ENCODE measurements at places on chromosomes 12 and 14.

DNA sequence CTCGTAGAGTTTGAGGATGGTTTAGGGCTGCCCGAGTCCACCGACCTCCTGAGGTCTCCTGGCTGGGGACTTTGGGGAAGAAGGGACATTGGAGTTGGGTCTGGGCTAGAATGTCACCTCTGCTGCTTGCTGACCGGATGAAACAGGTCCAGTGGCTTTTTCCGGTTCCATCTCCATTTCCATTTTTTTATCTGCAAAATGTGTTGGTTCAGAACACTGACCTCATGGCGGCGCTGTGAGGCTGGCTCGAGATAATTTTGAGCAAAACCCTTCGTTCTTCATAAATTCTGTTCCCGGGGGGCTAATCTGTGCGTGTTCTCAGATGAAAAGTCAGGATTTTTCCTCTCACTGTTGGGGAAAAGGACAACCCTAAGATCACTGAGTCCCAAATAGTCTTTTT lies 11.7 kb upstream of the MYL2 start:
- no peak for DNase-seq

GRCh38 chr12:65634626-65635331 lies 189.5 kb upstream of the HMGA2 start:
- DNase-seq, result no peak

DNA sequence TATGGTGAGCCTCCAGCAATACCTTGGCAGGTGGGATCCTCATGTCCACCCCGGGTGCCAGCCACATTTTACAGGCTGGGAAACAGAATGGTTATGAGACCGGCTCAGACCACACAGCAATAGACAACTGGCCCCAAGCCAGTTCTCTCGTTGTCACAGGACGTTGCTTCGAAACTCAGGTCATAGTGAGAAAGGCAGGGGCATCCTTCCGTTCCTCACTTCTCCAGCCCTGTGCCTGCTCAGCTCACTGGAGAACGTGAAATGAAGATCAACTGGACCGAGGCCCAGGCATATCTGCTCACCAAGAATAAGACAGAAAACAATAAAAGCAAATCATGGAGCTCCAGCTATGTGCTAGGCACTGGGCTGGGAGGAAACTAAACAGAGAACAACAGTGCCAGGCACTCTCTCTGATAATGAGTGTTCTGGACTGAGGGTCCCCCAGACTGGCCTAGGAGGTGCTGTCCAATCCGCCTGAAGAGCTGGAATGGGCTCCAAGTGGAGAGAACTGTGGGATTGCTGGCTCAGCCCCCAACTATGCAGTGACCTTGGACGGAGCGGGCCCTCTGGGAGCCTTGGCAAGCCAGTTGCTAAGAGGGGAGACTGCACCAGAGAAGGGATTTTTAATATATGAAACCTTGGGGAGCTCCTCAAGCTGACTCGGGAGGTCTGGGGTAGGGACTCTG lies 18.8 kb upstream of the FAIM2 start:
- DNase-seq, result no peak

GRCh38 chr14:106013879-106014376 lies 487.5 kb downstream of the TMEM121 start:
- DNase-seq, result peak; percentile 42

DNA sequence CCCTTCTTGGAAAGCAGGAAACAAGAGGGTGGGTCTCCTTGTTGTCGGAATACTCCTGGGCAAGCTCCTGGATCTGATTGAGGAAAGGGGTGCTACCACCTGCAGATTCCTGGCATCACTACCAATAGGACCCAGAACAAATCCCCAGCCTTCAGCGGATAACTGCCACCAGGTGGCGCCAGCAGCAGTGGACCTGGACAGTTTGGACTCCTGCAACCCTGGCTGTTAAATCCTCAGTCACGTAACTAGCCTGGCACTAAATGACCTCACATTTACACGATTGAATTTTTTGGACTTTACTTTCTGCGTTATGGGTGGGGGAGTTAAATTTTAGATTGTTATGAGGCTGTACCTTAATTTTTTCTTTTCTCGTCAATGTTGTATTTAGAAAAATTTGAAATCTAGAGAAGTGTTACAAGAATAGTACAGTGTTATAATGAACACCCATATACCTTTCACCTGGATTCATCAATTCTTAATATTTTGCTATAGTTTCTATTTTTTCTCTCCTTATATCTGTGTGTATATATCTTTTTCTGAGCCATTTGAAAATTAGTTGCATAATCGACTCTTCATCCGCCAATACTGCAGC lies 95.6 kb downstream of the GAS2L3 start:
- peak; percentile 37 for DNase-seq

DNA sequence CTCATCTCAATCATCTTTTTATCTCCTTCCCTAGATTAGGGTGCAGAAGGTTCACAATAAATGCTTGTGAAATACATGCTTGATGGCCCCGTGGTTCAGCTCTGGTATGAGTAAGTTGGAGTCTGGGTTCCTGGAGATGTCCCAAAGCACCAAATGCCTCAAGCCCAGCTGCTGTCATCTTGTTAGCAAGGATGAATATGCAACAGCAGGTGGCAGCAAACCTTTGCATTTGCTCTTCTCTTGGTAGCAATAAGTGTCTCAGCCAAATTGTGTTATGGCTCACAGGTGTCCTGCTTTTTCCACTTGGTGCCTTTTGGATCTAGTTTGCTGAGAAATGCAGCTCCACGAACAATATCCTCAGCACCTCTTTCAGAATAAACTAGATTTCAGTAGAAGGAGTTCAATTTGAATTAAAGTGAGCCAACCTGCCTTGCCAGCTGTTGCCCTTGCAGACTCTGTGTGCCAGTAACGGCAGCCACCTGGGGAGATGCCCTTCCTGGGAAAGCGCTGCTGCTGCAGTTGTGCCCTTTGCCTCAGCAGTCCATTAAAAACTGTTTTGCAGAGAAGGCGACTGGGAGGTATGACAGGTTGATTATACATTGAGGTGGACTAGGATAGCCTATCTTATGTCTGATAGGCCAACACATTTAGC lies 417.3 kb downstream of the SNAPC1 start:
- peak; percentile 5 for DNase-seq

GRCh38 chr14:41859336-41859735 lies 252.7 kb downstream of the LRFN5 start:
- DNase-seq, result no peak

GRCh38 chr12:26557326-26557725 lies 275.7 kb downstream of the ITPR2 start:
- DNase-seq, result no peak

- no peak for DNase-seq
Observed at GRCh38 chr12:15014708-15015107, 41.9 kb downstream of the PDE6H start.

GRCh38 chr12:104828015-104828414 lies 130.1 kb downstream of the SLC41A2 start:
- DNase-seq, result no peak

DNA sequence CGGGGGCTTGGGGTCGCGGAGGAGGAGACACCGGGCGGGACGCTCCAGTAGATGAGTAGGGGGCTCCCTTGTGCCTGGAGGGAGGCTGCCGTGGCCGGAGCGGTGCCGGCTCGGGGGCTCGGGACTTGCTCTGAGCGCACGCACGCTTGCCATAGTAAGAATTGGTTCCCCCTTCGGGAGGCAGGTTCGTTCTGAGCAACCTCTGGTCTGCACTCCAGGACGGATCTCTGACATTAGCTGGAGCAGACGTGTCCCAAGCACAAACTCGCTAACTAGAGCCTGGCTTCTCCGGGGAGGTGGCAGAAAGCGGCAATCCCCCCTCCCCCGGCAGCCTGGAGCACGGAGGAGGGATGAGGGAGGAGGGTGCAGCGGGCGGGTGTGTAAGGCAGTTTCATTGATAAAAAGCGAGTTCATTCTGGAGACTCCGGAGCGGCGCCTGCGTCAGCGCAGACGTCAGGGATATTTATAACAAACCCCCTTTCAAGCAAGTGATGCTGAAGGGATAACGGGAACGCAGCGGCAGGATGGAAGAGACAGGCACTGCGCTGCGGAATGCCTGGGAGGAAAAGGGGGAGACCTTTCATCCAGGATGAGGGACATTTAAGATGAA lies 630 bp downstream of the FOS start:
- peak; percentile 73 for DNase-seq

DNA sequence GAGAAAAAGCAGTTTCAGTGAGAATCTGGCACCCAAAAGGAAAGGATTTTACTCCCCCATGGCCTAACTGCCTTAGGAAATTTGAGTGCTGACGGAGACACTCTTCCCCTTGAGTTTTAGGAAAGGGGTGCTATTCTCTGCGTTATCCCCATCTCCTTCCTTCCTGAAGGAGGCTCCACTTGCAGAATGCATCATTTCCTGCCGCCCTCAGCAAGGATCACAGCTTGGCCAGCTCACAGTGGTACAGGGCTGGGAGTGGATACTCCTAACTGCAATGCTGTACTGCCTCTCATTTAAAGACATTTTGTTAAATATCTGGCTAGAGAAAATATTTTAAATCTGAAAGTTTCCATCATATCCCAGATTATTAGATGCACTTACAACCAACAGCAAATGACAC lies 33.0 kb downstream of the RDH12 start:
- no peak for DNase-seq

DNA sequence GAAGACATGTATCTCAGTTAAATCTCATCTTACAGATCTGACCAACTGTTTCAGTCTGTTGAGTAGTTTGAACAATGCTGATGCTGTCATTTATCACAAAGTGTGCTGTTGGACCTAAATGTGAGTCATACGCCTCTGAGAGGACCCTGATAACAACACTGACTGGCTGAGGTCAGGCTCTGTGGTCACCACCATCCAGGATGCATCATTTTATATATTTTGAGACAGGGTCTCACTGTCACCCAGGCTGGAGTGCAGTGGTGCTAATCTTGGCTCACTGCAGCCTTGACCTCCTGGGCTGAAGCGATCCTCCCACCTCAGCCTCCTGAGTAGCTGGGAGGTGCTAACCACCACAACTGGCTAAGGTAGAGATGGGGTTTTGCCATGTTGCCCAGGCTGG lies 181.0 kb upstream of the RGS6 start:
- DNase-seq, result no peak

- DNase-seq, result no peak
Observed at GRCh38 chr12:79685068-79685467, 5.7 kb downstream of the PAWR start.

GRCh38 chr14:80930836-80931389 lies 10.6 kb downstream of the CEP128 start:
- peak; percentile 63 for DNase-seq

DNA sequence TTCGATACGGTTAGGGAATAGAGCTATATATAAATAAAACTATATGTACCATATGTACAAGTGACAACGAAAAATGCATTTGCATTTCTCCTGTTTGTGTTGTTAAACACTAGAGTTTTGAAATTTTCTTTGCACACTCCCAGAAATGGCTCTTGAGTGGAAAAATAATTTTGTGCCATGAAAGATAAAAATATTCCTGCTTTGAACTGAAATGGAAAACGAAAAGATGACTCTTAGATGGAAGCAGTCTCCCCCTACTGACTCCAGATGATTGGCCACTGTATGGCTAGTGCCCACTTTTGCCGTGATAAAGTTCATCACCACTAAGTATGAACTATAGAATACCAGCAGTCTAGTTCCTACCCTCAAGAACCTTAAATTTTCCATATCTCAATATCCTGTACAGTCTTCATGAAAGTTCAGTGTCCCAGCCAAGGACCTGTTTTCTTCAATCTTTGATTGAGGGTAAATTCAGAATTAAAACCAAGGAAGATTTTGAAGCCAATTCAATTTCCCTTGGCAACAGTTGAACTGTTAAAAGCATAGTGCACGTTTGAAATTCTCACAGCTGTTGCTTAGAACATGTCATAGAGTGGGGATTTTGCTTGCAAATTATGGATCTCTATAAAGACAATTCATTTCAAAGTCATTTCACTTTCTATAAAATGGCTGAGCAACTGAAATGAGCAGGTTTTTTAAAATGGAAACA lies 1.6 kb upstream of the PPP2R5E start:
- DNase-seq, result no peak

GRCh38 chr14:59155886-59156285 lies 32.6 kb upstream of the DAAM1 start:
- DNase-seq, result no peak

- no peak for DNase-seq
Observed at GRCh38 chr12:108419949-108420348, 80.8 kb upstream of the CMKLR1 start.

- DNase-seq, result no peak
Observed at GRCh38 chr14:96805956-96806355, 8.8 kb downstream of the VRK1 start.

GRCh38 chr14:43087666-43088065 lies 1419.4 kb downstream of the FSCB start:
- no peak for DNase-seq

- DNase-seq, result no peak
Observed at GRCh38 chr14:67941456-67942018, 122.0 kb downstream of the RAD51B start.

- no peak for DNase-seq
Observed at GRCh38 chr14:69672356-69672755, 61.0 kb downstream of the SUSD6 start.

DNA sequence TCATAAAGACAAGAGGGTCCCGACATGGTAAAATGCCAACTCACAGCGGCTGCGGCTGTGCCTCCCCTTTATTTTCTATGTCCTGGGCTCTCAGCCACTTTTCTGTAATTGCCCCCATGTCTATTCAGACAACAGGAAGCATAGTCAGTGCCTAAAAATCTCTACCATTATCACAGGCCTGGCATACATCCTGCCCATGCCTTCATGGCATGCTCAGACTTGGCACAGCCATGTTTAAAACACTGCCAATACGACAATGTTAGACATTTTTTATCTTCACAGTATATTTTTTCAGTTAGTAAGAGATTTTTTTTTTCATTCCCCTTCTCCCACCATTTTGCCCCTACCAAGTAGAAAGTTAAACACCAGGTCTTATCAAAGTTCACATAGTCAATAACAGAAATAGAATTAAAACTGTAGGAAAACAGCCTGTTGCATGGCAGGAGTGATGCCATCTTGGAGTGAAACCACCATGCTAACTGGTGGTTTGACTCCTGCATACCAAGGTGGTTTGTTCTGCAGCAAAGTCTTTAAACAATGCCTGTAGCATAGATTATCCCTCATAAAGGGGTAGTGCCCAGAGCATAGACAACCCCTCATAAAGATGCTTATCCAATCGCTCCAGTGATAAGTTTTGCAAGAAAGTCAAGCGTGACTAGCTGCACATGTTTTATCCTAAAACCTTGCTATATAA lies 18.9 kb upstream of the CERS5 start:
- DNase-seq, result no peak

- peak; percentile 52 for DNase-seq
Observed at GRCh38 chr14:99201351-99202073, 70.5 kb downstream of the BCL11B start.

GRCh38 chr12:123992118-123992825 lies 19.3 kb downstream of the ZNF664 start:
- DNase-seq, result no peak

GRCh38 chr12:71536279-71536938 lies 96.8 kb downstream of the LGR5 start:
- DNase-seq, result no peak

DNA sequence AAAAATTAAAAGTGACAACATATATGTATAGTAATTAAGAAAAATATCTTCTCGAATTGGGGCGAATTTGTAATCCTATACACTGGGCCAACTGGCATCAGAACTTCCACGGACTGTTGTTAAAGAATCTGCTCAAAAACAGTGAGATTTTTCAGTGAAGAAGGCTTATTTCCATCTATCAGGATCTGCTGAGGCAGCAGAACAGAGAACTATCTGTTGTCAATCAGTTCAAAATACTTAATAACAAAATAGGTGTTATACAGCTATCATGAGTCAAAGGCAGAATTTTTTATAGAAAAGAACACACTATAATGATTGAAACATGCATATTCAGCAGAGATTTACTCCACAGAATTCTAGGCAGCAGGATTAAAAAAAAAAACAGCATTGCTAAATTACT lies 41.9 kb downstream of the IFNG-AS1 start:
- DNase-seq, result no peak
